Vagina (tissue), 2 donors: ENCODE measurements at places on chromosomes 16 and 17.

DNA sequence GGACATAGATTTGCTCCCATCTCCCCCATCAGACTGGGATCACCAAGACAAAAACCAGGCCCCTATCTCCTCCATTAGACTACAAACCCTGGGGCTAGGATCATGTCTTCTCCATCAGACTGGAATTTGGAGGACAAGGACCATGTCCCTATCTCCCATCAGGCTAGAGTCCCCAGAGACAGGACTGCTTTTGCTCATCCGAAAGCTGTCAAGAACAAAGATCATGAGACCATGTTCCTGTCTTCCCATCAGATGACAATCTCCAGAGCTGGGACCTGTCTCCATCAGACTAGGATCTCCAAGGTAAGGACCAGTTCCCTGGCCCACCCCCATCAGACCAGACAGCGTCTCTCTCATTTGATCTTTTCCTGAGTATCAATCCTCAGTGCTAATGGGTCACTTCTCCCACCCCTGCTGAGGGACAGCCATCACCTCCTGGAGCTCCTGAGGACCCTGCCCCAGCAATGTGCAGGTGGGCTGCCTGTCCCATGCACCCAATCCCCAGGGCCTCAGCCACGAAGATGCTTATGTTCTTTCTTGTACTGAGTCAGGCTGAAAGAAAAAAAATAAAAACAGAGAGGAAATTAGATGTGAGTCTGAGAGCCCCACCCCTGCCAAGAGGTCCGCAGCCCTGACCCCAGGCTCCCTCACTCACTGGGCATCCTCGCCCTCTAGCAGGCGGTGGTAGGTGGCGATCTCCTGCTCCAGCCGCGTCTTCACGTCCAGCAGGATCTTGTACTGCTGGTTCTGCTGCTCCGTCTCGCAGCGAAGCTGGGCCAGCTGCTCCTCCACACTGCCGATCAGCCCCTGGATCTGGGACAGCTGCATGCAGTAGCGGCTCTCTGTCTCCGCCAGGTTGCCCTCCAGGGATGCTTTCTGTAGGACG lies 90.3 kb downstream of the GOSR1 start:
- DNase-seq = no peak

DNA sequence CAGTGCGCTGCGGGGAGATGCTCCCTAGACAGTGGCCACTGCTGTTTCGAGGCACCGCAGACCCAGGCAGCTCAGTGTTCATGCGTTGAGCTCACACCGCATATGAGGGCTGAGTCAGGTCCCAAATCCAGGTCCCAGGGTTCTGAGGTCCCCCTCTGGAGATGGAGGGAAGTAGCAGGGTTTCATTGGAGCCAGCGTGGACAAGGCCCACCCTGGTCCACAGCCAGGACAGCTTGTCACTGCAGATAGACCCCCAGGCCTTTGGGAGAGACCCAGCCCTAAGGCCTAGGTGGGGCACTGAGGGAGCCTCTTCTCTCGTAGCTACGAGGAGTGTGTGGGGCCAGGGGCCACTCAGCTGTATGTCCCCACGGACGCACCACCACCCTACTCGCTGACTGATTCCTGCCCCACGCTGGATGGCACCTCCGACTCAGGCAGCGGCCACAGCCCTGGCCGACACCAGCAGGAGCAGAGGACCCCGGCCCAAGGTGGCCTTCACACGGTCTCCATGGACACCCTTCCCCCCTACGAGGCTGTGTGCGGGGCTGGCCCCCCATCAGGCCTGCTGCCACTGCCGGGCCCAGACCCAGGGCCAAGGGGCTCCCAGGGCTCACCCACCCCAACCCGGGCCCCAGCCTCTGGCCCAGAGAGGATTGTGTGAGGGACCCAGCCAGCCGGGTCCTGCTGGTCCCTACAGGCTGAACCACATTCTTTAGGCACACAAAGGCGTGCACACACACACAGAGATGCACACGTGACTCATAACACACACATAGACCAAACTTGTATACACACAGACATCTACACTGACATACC lies 53.4 kb downstream of the BEAN1 start:
- no peak for DNase-seq

- no peak for DNase-seq
Measured at GRCh38 chr17:41338961-41339485, 11.6 kb downstream of the KRT33A start.

DNA sequence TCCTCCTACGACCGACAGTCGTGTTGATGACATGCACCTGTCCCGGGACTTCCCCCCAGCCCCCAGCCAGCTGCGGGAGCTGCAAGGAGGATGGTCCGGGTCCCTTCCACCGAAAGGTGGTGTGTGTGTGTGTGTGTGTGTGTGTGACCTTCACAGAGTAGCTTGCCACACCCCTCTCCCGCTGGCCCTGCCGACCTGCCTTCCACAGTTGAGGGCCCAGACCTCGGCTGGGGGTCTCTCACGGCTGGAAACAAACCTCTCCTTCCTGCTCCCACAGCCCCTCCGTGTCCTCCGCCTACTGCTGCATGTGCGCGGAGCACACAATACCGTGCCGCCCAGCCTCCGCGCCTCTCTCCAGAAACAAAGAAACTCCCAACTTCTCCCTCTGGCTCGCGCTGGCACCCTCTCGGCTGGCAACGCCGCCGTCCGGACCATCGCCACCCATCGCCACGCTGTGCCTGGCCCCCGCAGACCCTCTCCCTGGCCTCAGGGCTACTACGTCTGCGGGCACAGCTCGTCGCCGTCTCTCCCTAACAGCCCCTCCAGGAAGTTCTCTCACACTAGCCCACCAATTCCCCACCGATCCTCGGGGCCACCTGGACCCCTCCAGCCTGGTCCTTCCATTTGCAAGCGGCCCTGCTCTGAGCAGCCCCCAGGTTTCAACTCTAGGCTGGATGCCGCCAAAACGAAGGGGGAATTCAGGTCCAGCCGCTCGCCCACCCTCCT lies 81.2 kb downstream of the TIMM22 start:
- no peak for DNase-seq

GRCh38 chr16:84726079-84726668 lies 26.4 kb downstream of the USP10 start:
- DNase-seq = peak; percentile 88

DNA sequence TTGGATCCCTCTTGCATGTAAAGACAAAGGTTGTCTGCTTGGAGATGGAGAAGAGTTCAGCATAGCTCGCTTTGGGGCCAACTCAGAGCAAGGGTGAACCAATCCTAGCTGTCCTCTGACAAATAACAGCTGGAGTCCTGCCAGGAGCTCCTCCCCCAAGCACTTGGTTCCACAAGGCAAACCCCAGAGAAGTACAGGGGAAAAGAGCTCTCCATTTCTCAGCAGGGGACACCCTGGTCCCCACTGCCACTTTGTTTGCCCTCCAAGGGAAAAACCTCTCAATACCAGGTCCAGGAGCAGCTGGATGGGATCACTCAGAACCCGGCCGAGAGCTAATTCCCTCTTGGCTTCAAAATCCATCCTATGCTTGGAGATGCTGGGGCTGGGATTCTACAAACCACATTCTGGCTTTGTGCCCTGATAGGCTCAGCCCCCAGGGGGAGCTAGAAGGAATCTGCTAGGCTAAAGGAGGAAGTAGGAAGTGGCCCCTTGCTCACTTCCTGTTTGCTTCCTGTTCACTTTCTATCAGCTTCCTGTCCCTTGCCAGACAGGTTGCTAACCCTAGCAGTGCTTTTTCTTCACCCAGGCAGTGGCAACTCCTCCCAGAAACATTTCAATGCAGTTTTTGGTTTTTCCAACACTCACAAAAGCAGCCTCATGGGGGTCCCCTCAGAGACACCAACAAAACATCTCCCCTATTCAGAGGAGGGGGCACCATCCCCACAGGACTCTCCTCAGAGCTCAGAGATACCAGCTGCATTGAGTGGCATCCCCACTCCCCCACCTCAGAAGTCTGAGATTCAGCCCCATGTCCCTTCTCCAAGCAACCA lies 30.7 kb downstream of the CDRT4 start:
- no peak for DNase-seq

DNA sequence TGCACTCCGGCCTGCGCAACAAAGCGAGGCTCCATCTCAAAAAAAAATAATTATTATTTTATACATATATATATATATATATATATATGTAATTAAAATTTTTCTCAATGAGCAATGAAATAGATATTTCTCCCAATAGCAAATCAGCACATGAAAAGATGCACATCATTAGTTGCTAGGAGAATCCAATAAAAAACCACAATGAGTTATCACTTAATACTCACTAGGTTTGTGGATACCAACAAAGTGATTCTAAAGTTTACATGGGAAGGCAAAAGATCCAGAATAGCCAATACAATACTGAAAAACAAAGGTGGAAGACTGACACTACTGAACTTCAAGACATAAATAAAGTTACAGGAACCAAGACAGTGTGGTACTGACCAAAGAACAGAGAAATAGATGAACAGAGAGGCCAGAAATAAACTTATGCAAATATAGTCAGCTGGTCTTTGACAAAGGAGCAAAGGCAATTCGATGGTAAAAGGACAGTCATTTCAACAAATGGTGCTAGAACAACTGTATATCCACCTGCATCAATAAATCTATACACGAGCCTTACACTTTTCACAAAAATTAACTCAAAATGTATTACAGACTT lies 13.6 kb downstream of the SMG6 start:
- DNase-seq = no peak

DNA sequence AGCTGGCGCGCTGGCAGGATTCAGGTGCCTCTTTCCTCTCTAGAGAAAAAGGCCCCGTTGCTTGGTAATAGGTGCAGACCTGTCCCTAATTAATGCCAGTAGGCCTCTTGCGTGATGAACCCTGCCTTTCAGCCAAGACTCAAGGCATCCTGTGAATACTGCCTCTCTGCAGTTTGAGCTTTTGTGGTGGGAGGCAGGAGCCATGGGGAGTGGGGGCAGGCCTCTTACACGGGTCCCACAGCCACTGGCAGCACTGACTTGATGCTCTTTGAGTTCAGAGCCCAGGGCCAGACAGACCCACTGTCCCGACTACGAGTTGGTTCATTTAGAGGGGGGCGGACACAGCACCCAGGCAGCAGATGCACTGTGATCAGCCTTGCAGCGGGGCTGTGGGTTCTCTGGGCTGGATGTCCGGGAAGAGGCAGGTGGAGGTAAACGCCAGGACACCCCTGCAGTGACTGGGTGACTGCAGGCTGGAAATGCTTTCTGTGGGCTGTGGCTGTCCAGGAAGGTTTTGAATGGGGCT lies 237.0 kb downstream of the SEC14L1 start:
- no peak for DNase-seq

DNA sequence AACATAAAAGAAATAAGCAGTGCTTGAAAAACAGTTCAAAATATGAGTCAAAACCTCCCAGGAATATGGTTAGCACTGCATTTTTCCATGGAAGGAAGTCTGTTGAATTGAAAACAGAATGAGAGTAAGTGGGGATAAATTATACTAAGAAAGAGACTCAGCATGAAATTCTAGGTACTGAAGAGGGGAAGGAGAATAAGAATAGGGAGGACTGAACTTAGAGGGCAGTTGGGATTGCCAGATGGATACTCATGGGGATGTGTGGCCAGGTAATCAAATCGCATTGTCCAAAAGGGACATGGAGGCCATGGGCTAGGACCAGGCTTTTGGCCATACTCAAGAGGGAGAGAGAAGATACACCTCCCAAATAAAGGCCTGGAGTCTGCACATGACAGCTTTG lies 247.9 kb downstream of the CDH13 start:
- no peak for DNase-seq

GRCh38 chr17:41492771-41493170 lies 3.1 kb upstream of the KRT36 start:
- DNase-seq = no peak

- no peak for DNase-seq
Measured at GRCh38 chr17:59427425-59427921, 96.0 kb downstream of the YPEL2 start.

DNA sequence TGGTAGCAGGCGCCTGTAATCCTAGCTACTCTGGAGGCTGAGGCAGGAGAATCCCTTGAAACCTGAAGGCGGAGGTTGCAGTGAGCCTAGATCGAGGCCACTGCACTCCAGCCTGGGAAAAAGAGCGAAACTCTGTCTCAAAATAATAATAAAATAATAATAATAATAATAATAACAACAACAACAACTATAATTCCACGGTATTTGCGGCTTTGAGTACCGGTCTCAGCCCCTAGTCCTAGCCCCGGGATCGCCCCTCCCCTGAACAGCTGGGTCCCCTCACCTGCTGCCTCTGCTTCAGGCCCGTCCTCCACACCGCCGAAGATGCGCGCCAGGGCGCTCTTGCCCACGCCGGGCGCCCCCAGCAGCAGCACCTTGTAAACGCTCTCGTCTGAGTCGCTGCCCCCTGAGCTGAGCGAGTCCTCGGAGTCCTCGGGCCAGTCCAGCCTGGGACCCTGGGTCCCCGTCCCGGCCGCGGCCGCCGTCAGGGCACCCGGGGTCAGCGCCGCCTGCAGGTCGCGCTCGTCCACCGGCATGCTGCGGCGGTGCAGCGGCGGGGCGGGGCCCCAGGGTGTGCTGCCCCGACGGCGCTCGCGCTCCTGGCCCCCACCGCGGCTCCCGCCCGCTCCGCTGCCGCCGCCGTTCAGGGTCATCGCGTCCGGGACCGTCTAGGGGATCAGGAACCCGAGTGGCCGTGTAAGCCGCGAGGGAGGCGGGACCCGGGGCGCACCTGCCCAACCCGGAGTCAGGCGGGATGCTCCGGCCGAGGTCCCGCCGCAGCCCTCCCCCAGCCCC lies 611 bp downstream of the RRAD start:
- DNase-seq = no peak

- no peak for DNase-seq
Measured at GRCh38 chr17:42249681-42250446, 26.3 kb downstream of the STAT5B start.

GRCh38 chr16:87350681-87351319 lies 32.8 kb downstream of the FBXO31 start:
- no peak for DNase-seq

GRCh38 chr17:57623620-57624019 lies 121.5 kb downstream of the CCDC182 start:
- DNase-seq = no peak

DNA sequence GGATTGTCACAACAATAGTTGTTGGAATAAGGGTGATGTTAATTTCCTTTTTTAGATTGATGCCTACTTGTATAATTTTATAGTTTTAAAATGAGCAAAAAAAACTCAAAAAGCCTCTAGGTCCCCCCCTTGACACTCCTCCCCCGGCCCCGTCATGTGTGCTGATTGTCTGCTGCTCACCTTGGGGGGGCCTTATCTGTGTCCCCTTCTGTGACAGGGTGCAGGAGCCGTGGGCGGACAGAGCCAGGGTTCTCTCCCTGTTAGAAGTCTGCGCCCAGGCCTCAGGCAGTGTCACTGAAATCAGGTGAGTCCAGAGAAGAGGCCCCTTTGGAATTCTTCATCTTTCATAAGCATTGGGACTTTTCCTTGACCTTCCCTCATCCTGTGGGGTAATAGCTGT lies 27.4 kb upstream of the CPNE2 start:
- no peak for DNase-seq

GRCh38 chr17:5759501-5759925 lies 175.2 kb upstream of the NLRP1 start:
- no peak for DNase-seq

DNA sequence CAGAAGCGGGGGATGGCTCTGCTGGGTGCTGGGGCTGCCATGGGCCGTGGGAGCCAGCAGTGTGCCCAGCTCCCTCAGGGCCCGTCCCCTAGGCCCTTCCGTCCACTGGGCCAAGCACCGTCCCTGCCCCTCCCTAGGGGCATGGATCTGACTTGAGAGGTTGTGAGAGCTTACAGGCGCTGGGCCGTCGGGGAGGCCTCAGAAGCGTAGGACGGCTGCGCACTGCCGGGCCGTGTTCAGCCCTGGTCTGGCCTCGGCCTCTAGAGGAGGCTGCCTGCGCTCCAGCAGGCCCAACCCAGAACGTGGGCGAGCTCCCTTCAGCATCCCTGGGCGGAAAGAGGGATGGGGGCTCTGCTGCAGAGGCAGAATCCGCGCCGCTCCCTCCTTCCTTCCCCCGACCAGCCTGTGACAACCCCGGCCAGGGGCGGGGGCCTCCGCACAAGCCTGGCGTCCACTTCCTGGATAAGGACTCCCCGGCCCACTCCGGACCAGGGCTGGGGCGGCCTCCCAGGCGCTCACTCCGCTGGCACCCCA lies 685 bp upstream of the MPG start:
- no peak for DNase-seq
